Stimulated activated CD8-positive, alpha-beta memory T cell treated with anti-CD3 and anti-CD28 coated beads, Interleukin-4, amount 100 ng/mL, for 1 hour (primary cell): ENCODE measurements at places on chromosomes 4 and X.

DNA sequence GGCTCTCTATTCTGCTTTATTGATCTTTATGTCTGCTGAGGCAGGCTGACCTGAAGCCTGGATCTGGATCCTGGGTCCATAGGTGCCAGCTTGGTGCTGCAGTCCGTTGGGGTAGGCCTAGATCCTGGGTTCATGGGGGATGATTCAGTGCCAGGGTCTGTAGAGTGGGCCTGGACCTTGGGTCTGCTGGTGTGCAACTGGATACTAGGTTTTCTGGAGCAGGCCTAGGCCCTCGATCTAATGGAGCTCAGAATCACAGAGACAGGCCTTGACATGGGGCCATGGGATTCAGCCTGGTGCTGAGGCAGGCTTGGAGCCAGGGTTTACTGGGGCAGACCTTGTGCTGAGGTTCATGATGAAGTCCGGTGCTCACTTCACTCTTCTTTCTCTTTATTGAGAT, 358.6 kb downstream of the TEX13C start:
- DNase-seq, result no peak

DNA sequence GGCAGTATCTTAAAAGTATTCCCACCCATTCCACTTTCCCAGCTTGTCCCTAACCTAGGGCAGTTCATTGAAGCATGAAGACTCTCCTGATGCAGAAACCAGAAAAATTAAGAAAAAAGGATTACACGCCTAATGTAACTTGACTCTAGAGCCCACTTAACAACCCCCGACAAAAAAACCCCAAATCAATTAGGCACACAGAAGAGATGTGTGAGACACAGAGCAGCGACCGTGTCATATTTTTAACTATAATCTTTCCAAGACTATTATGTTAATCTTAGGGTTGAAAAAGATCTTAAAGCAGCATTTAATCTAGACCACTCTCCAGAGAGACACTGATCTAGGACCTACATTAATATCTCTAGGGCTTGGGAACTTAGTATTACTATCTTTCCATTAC, 1.3 kb downstream of the YTHDC1 start:
- no peak for DNase-seq

GRCh38 chr4:1693131-1693896, 9.2 kb upstream of the FAM53A start:
- peak; percentile 64 for DNase-seq

GRCh38 chr4:13642170-13642950, 14.8 kb upstream of the BOD1L1 start:
- no peak for DNase-seq
